ENCODE measurements at places on chromosomes 2 and 18. TPM values are rescaled to one million over a fixed set of nuclear protein-coding genes. Genes with fewer than 3 reads are reported as not detected.

DCDC2C gene
- total RNA-seq: not detected

ZSWIM2 gene
- total RNA-seq: not detected

ATOH8 gene
- 0.13 TPM for total RNA-seq

CHRNA1 gene
- not detected for total RNA-seq

ABCG5 gene
- total RNA-seq: not detected

NYAP2 gene
- not detected for total RNA-seq

AQP12A gene
- not detected for total RNA-seq

CDH2 gene
- total RNA-seq: 0.11 TPM

RBFA gene
- 26.2 TPM for total RNA-seq

ASXL3 gene
- total RNA-seq: not detected

TXNDC9 gene
- 34.7 TPM for total RNA-seq

MC2R gene
- not detected for total RNA-seq

PCARE gene
- total RNA-seq: not detected

- DNase-seq: no peak
Observed at GRCh38 chr2:196696423-196697079, 57.0 kb downstream of the CCDC150 start.

- no peak for DNase-seq
Observed at GRCh38 chr2:227848146-227848545, 23.3 kb upstream of the DAW1 start.

GRCh38 chr2:121969166-121969565, 213.7 kb downstream of the TSN start:
- DNase-seq: no peak

GRCh38 chr2:11955314-11955713, 208.9 kb downstream of the LPIN1 start:
- no peak for DNase-seq

DNA sequence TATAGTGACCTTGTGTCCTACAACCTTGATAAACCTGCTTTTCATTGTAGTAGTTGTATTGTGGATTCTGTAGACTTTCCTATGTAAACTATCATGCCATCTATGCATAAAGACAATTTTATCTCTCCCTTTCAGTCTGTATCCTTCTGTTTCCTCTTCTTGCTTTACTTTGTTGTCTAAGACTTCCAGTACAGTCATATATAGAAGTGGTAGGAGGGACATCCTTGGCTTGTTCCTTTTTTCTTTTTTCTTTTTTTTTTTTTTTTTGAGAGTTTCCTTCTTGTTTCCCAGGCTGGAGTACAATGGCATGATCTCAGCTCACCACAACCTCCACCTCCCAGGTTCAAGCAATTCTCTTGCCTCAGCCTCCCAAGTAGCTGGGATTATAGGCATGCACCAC, 39.7 kb downstream of the UBE2F start:
- DNase-seq: no peak

DNA sequence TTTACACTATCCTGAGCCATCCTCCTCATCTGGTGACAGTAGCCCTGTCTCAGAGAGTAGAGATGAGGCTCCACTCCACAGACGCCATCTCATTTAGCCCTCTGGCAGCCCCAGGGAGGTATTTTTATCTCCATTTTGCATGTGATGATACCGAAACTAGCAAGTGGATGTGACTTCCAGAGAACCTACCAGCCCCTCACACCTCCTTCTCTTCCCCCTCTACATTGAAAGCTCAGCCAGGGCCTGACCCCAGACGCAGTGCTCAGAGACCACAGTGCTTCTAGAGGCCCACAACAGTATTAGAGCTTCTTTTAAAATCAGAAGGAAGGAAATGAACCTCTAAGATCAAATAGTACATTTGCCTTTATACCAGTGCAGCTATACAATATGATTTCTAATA, 8.3 kb downstream of the GYPC start:
- DNase-seq: peak; percentile 71

- DNase-seq: peak; percentile 19
Observed at GRCh38 chr18:53567929-53568574, 656.4 kb downstream of the MBD2 start.

DNA sequence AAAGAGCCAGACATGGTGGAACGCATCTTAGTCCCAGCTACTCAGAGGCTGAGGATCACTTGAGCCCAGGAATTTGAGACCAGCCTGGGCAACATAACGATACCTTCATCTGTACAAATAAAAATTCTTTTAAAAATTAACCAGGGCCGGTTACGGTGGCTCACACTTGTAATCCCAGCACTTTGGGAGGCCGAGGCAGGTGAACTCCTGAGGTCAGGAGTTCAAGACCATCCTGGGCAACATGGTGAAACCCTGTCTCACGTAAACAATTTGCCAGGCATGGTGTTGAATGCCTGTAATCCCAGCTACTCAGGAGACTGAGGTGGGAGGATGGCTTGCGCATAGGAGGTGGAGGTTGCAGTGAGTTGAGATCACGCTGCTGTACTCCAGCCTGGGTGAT, 25.8 kb upstream of the KCNG3 start:
- DNase-seq: no peak

DNA sequence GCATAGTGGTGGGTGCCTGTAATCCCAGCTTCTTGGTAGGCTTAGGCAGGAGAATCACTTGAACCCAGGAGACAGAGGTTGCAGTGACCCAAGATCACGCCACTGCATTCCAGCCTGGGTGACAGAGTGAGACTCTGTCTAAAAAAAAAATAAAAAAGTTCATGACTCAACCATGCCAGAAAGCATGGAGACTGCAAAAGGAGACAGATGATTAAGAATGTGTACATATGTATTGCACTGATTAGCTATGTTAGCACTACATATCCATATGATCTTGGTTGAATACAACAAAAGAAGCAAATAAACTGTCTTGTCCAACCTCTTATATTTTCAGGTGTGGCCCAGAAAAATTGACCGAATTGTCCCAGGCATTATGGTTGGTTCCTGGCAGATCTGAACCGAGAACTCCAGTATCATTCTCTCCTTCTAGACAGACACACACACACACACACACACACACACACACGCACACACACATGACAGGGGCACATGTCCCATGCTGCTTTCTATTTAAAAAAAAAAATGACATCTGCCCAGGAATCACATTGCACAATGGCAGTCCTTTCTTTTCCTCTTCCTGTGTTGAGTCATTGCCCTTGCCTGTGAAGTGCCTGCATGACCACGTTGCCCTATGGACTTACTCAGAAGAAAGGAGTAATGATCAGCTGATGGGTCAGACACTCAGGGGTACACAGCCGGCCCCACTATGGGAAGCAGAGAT, 65.6 kb downstream of the MYCN start:
- no peak for DNase-seq

GRCh38 chr2:30886080-30886479, 78.8 kb upstream of the CAPN13 start:
- no peak for DNase-seq

DNA sequence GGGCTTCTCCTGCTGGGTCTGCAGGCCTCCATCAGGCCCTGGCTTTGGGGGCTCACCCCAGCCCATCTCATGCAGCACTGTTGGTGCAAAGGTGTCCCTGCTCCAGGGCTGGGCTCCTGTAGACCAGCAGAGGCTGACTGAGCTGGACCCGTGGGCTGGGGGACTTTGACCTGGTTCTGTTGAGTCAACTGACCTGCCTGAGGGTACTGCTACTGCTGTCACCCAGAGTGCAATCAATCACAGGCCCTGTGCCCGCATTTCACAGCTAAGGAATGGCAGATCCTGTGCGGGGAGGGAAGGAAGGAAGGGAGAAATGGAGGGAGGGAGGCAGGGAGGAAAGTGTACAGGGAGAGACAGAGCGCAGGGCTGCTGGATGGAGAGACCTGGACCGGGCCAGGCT, 136.8 kb downstream of the TPO start:
- no peak for DNase-seq

DNA sequence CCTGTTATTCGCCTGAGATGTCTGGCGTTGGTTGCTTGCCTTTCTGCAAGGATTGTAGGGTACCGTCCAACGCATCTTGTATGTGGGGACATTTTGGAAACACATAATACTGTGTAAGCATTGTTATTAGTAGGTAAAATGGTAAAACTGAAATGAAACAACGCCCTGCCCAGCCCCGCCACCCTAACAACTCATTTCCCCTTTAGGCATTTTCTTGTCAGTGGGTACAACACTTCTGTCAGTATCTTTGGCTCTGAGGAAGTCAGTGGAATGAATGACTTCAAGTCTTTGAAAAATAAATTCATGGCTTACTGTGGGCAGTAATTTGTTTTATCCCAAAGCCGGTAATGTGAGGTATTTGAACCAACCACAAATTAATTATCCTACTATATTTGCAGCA, 86.0 kb downstream of the FMNL2 start:
- no peak for DNase-seq

DNA sequence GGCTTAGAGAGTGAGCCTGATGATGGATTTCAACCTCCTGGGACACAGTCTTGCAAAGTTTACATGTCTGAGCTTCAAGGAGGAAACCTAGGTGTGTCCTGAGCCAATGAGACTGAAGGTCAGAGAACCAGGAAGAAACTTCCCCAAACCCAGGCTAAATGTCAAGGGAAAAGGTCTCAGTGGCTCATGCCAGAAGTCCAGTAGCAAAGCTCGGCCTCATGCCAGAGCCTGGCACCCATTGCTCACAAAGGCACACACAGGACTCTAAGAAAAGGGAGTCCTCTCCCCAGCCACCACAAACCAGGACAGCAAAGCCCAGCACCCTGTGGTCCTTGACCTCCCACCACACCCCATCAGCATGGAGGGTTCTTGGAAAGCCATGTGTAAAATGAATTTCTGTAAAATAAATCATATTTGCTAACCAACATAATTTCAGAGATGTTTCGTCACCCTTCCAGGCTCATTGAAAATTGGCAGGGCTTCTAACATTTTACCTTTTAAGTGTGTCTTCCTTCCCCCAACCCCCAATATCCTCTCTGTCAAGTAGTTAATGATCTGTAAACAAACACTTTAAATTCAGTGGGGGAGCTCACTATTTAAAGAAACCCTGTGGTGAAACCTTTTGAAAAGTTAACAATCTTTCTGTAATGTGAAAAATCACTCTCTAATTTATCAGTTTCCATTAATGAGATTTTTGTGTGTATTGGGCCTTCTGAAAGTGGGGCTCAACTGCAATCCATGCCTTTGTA, 77.1 kb downstream of the BCL11A start:
- no peak for DNase-seq

GRCh38 chr18:54357082-54357659, 487 bp downstream of the STARD6 start:
- DNase-seq: no peak

- DNase-seq: no peak
Observed at GRCh38 chr2:125581557-125581956, 1074.4 kb upstream of the GYPC start.

GRCh38 chr2:49982871-49983270, 828.6 kb upstream of the FSHR start:
- DNase-seq: no peak

GRCh38 chr2:110113961-110114591, 1.5 kb downstream of the MALL start:
- DNase-seq: no peak

DNA sequence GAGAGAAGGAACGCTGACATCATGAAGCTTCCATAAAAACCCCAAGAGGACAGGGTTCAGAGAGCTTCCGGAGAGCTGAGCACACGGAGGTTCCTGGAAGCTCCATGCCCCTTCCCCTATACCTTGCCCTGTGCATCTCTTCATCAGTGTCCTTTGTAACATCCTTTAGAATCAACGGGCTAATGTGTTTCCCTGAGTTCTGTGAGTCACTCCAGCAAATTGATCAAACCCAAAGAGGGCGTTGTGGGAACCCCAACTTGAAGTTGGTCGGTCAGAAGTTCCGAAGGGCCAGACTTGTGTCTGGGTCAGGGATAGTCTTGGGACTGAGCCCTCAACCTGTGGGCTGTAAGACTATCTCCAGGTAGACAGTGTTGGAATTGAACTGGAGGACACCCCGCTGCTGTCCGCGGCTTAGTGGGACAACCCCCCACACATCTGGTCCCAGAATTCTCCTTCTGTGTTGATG, 25.9 kb upstream of the GPR55 start:
- no peak for DNase-seq

GRCh38 chr18:35041815-35042387, 688 bp downstream of the MAPRE2 start:
- peak; percentile 38 for DNase-seq

DNA sequence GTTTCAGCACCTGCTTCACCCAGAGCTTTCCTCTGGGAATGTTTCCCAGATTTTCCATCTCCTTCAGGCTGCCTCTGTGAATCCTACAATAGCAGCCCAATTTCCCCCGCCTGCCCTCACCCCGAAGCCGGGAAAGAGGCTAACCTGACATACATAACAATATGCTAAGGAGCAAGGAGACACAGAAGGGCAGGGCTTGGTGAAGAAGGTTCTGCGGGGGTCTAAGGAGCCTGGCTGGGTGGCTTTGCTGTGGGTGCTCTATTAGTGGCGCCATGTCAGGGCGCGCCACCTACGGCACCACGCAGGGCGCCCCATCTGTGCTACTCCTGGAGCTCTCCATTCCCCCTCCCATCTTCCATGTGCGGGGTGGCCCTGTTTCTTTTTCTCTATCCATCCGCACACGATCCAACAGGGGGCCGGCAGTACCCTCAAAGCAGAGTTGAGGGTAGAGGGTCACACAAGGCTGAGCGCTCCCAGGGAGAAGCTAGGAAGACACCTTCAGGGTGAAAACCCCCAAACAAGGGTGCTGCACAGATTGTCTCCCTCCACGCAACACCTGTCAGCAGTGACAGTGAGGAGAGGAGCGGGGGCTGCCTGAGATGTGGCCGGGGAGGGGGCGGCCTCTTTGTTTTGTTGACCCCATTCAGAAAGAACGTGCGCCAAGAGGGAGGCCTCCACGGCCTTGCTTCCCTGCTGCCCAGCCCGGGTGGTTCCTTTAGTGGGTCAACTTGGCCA, 101.4 kb downstream of the PDCL3 start:
- no peak for DNase-seq

Measured in activated CD8-positive, alpha-beta T cell treated with anti-CD3 and anti-CD28 coated beads, Interleukin-2, amount 10 ng/mL, durations not matched to agents 7 days and 5 days (primary cell).